ENCODE measurements at places on chromosomes 4 and X.

DNA sequence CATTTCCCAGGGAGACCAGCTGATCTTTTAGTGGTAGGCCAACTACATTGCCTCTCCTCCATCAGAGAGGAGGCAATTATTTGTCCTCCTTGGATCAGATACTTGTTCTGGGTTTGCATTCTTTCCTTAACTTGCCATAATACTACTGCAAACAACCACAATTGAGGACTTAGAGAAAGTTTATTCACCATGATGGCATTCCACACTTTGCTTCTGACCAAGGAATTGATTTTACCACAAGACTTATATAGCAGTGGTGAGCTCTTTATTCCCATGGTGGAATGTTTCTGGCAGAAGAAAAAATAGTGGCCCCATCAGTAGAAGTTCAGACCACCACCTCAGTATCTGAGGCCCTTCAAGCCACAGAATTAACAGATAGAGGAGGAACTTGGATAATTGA is 123.9 kb upstream of the PPP3CA start:
- DNase-seq: no peak

GRCh38 chr4:82851885-82852750 is 38.8 kb downstream of the SEC31A start:
- DNase-seq: peak; percentile 49

GRCh38 chr4:41478518-41478917 is 59.4 kb upstream of the LIMCH1 start:
- no peak for DNase-seq

DNA sequence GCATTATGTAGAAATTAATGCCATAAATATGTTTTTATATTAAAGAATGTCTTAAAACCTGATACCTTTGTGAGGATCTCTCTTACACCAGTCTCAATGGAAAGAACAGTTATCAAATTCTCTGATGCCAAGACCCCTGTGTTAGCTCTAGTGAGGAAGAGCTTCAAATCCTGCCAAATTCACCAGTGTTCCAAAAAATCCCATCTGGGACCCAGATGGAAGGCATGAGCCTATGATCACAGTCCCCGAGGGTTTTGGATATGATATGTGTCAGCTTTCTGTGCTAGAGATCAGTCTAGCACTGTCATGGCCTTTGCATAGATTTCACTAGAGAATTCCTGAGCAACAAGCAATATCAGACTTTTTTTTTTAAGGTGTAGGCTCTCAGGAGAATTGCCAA is 412.1 kb downstream of the UBE2NL start:
- no peak for DNase-seq

GRCh38 chrX:109685656-109686078 is 47.4 kb downstream of the ACSL4 start:
- DNase-seq: no peak

- DNase-seq: no peak
Observed at GRCh38 chrX:110210417-110211139, 107.3 kb downstream of the AMMECR1 start.

DNA sequence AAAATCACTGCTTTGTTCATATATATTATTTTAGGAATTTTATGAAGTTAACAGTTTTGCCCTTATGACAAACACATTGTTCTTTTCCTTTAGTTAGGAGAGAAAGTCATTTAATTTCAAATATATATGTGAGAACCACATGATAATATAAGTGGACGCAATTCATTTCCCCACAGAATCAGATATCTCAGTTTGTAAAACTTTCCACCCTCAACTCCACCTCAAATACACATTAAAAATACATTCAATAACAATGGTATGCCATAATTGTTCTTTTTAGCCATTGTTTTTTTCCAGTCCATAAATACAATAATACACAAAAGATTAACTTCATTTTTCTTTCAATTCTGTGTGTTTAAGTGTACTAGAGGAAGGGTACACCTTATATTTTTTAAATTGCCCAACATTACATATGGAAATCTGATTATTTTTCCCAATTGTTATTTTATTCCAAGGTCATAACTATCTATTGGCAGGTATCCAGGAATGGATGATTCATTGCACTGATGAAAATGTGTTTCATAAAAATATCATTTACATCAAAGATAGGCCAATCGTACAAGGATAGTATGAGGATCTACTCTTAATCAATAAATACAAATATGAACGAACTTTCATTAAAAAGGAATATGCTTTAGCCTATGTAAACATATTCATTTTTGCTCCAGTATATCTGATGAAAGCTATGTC is 125.0 kb downstream of the PPP3CA start:
- no peak for DNase-seq

DNA sequence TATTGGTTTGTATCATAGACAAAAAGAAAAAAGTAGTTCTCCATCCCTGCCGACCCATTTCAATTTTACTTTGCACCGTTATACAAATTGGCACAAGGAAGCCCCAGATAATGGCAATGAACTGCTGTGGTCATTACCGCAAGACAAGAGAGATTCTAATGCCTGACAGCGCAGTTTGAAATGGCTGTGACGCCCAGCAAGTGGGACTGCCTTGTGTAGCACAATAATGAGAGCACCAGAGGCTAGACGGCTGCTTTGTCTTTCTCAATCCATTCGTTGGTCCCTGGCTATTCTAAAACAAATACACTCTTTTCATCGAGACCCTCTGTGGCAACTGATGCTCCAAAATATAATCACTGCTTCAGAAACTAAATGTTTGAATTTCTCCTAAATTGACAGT is 192.4 kb upstream of the NEIL3 start:
- no peak for DNase-seq

GRCh38 chr4:60175241-60175640 is 1024.9 kb upstream of the ADGRL3 start:
- DNase-seq: no peak

DNA sequence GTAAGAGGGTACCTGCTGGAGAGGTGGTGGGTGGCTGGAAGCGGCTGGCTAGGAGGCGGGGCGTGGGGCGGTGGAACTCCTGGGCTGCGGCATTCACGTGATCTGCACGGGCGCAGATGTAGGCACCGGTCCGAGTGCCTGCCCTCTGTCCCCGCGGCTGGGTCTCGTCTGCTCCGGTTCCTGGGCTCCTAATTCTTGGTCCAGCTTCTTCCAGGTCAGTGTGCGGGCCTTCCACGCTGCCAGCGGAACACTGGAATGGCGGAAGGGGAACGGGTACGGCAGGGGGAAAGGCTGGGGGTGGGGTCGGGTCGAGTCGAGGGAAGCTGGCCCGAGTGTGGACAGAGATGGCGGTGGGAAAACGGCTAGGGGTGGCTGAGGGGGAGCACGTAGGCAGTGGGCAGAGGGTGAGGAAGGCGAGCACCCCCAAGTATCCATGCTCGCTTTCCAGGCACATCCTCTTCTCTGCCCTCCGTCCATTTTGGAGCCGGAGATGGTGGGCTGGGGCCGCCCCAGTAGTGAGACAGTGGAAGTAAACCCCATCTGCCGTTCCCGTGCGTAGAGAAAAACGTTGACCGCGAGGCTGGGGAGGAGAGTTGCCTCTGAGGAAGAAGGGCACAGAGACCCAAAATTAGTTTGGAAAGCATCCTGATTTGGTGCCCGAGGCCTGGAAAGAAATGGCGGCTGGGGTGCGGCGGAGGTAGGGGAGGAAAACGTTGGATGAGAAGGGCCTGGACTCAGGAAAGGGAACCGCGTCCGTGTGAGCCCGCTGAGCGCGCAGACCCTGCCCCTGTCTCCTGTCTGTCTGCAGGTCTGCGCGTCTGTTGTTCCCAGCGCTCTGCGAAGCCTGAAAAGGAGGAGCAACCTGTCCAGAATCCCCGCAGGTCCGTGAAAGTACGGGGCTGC is at the start of gene TCEAL4:
TCEAL4 (plus strand) TSS at position 105 of the 903 bp plus-strand sequence. CDS start 1,161 bp downstream, outside the sequence.
- peak; percentile 12 for DNase-seq

- DNase-seq: peak; percentile 14
Observed at GRCh38 chrX:49309401-49309981, 6.0 kb downstream of the GAGE10 start.

- no peak for DNase-seq
Observed at GRCh38 chrX:13498238-13498637, 71.2 kb upstream of the EGFL6 start.

GRCh38 chr4:161704653-161705052 is 459.1 kb downstream of the FSTL5 start:
- DNase-seq: no peak

DNA sequence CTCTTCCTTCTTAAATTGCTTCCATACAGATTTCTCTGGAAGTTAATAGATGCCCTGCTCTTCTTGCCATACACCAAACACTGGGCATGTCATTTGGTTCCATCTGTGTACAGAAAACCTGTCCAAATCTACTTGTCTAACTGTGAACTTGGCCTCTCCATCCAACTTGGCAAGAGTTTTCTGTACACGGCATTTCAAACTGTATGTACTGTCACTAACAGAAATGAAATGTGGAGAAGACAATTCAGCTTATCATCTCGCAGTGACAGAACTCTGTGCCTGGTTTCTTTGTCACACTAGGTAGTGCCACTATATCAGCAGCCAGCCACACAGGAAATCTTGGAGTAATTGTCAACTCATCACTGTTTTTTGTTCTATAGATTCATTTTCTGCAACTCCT is 58.2 kb downstream of the CXXC4 start:
- DNase-seq: no peak

DNA sequence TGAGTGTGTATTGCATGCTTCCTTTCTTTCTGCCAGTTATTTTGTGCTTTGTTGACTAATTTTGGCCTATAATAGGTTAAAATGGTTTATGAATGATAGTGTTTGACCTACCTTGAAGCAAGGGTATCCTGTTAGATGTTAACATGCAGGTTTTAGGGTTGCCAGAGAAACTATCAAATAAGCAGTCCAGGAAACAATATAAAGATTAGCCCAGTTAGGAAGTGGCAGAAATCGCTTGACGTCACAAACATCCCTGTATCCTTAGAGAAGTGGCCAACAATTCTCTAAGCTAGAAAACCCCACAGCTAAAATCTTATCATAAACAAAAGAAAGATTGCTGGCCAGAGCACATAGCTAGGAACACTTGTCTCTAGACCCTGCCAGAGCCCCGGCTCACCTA is 3.8 kb downstream of the NAP1L5 start:
- no peak for DNase-seq

DNA sequence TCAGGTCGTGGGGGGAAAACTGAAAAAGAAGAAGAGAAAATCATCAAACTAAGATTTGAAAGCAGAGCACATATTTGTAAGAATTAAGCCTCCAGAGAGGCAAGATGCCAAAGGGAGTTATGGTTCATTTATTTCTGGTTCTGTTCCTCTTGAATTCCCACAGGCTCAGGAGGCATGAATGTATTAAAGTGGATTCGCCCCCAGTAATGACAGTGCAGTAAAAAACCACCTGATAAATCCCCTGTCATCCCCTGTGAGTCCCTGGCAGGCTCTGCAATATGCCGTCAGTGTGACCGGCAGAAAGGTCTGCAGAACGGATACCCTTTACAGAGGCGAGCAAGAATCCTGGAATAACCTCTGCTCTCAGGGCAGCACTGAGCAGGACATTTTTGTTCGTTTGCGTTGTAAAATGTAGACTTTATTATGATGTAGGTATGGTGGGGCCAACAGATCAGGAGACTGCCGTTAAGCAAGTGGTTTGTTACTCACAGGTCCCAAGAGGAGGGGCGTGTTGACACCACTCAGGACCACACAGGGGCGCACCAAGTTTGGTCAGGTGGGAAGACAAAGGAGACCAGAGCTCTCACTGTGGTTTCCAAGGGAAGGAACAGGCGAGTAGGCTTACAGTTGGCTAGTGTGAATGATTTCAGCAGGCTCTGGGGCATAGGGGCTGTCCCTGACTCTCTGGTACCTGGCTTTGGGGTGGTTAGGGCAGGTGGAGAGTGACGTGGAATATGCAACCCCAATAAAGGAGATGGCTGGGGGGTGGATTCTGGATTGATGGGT is 75.3 kb downstream of the DHRSX start:
- no peak for DNase-seq

DNA sequence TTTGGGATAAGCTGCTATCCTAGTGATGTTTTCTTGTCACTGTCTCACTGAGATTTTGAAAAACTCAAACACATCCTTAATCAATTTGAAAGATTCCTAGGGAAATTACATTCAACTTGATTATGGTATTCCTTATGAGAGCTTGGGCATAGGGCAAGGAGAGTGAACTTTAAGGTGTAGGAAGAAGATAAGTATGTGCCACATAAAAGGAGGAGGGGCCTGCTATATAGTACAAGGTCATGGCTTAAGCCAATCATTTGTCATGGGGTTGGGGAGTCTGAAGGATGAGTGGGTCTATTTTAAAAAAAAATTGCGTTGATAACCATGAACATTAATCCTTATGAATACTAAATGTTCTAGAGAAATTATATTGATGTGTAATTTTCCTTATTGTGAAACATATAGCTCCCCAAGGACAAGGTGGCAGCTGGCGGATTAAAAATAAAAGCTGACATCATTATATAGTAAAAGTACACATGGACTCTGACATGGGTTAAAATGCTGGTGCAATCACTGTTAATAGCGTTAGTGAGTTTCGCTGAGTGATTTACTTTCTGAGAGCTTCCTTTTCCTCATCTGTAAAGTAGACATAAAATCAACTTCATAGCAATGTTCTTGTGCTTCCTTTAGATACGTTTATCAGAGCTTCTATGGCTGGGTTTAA is 17.4 kb downstream of the GALNT7 start:
- no peak for DNase-seq

Measured in activated CD4-positive, alpha-beta T cell treated with anti-CD3 and anti-CD28 coated beads, Interleukin-2, amount 10 ng/mL, durations not matched to agents 7 days and 5 days (primary cell).